ENCODE measurements at places on chromosomes 4 and X.

DNA sequence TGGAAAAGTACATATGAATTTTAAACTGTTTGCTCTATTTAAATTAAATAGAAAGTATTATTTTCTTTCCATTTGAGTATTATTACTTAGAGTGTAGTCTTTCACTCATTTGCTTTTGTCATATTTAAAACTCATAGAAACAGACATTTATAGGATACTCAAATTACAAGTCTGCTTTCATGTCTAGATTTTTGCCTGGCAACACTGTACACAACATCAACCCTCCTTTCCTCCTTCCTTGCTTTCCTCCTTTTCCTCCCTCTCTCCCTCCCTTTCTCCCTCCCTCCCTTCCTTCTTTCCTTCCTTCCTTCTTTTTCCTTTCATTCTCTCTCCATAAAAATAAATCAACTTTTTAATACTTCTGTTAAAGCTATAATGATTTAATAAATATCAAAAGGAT, 2361.2 kb downstream of the ARAP2 start:
- no peak for DNase-seq

- no peak for DNase-seq
These were observed 97.0 kb downstream of the ABLIM2 start for GRCh38 chr4:8061573-8061972.

DNA sequence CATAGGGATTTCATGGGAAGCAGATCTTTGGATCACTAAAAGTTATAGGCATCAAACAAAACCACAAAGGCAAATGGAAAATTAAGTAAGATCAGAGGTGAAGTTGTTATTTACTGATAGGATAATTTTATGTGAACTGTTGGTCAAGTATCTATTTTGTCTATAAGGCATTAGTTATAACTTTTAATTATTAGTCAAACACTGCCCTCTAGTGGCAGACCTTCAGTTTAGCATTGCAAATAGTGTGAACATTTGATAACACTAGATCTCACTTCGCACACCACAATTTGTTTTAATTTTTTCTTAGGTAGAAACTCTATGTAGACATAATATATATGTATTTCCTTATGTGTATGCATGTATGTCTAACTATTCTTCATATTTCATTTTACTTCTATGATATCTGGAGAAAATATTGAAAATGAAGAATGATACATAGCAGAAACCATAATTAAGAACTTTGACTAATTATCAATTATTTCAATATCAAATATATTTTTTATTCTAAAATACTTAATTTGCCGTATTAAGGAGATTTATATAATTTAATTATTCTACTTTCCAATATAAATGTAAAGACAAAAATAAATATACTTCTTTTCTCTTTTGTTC, 214.5 kb upstream of the TACR3 start:
- DNase-seq: peak; percentile 6

DNA sequence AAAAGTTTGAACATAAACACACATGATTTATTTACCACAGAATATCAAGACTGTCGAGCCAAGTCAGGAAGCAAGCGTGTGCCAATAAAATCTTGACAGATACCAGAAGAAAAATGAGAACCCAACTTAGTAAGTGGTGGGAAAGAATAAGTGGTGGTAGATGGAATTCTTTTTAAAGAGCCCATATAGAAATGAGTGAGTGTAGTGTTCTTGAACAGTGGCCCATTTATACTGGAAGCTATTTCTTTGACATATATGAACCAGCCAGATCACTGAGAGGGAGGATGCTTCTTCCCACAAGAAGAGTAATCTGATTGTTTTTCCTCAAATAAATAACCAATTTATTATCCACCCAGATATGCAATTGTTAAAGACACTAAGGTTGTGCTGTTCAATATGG, 98.0 kb downstream of the NHS start:
- DNase-seq: no peak

DNA sequence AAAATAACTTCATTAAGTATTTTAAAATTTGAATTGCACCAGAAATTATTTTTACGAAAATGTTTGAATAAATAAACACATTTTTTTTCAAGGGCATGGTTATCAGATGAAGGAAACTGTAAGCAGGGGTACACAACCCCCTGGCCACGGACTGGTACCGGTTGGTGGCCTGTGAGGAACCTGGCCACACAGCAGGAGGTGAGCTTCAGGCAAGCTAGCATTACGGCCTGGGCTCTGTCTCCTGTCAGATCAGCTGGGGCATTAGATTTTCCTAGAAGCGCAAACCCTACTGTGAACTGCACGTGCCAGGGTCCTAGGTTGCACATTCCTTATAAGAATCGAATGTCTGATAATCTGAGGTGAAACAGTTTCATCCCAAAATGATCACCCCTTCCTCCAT, 1499.7 kb upstream of the AGA start:
- DNase-seq: no peak

GRCh38 chr4:535181-535923, 36.3 kb downstream of the PIGG start:
- DNase-seq: no peak

DNA sequence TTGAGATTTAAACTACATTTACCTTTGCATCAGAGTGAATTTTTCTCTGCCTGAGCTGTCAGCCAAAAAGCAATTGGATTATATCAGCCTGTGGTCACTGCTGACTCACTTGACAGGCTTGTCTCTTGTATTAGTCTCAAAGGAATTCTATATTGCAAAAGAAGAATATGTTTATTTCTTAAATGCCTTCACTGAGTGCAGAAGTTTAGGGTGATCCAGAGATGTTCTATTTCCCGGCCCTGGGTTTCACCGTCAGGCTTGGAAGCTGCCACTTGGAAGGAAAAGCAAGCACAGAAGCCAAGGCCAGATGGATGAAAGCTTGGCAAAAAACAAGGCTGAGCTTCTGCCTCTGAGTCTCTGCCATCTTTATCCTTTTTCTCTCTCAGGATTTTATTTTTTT, 80.9 kb downstream of the FAM114A1 start:
- no peak for DNase-seq

GRCh38 chr4:41318839-41319530, 62.3 kb downstream of the UCHL1 start:
- DNase-seq: no peak

DNA sequence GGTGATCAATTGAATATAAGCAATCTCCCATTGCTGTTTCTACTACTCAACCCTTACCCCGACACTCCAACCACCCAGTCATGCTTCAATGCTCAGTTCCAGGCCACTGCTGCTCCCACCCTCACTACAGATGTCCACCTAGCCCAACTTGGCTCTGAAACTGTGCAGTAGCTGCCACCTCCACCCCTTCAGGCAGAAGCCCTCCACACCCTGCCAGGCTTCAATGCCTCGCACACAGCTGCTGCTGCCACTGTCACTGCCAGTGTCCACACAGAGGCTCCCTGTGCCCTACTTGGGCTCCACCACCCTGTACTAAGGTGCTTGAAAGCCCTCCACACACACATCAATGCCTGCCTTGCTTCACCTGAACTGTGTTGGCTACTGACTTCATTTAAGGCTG, 34.6 kb downstream of the LAMTOR3 start:
- DNase-seq: no peak

GRCh38 chrX:43238461-43238945, 417.6 kb upstream of the MAOA start:
- no peak for DNase-seq

DNA sequence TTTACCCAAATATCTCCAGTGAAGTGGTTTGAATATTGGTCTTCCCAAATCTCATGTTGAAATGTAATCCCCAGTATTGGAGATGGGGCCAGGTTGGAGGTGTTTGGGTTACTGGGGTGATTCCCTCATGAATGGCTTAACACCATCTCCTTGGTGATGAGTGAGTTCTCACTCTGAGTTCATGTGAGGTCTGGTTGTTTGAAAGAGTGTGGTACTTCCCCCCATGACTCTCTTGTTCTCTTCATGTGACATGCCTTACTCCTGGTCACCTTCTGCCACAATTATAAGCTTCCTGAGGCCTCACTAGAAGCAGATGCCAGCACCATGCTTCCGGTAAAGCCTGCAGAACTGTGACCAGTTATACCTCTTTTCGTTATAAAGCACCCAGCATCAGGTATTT, 32.9 kb upstream of the OTUD4 start:
- DNase-seq: no peak

DNA sequence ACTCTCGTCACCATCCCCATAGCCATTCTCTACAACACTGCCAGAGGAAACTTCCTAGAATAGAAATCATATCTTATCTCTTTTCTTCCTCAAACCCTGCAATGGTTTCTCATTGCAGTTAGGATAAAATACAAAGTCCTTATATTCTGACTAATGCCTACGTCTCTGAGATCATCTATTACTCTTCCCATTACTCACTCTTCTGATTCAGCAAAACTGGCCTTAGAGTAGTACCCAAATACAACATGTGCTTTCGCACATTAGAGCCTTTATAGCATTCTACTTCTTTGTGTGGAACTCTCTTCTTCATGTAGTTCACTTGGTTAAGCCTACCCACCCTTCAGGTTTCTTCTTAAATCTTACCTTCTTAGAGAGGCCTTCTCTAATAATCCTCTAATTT, 28.0 kb downstream of the LHFPL1 start:
- DNase-seq: no peak

DNA sequence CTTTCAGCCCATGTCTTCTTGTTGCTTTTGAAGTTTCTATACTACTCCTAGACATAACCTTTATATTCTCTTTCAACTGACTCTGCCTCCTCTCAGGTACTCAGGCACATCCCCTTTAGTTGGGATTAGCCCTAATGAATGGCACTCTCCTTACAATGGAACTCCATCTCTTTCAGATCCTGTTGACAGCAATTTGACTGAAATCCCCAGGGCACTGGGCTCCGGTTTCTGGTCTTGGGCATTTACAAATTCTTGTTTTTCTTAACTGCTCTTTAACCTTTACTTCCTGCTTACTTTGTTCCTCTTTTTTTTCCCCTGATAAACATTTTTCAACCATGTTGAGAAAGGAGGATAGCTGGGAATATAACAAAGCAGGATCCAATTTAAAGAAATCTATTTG, 68.9 kb downstream of the ENOX2 start:
- DNase-seq: no peak

GRCh38 chr4:5891563-5892322, 1.1 kb downstream of the CRMP1 start:
- no peak for DNase-seq

DNA sequence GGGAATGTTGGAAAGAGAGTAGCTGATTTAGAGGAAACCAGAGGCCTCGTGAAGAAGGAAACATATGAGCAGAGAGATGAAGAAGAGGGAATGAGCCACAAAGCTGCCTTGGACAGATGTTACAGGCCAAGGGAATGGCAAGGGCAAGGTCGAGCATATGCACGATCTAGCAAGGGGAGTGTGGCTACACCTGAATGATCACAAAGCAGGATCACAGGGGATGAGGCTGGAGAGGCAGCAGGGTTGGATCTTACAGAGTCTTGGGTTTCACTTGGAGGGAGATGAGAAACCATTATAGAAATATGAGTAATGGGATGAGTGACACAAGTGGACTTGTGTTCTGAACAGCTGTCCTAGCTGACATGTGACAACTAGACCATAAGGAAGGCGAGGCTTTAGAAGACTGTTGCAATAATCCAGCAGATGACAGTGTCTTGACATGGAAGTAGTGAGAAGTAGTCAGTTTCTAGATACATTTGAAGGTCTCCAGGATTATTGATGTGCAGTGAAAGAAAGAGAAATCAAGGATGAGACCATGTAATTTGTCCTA, 58.7 kb downstream of the RASGEF1B start:
- no peak for DNase-seq

DNA sequence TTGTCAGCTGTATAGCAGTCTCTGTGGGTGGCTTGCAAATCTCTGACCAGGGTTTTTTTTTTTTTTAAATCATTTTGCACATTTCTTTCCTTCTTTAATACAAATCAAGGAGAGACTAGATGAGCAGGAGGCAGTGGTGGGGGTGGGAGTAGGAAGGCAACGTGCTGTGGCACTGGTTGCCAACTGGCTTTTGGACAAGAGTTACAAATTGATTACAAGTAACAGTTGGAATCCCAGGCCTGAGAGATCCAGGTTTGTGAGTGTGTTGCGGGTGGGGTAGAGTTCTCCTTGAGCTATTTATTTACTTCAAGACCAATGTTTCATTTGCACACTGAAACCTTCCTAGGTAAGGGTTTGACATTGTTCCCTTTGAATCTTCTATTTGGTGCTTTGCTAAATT, 325.3 kb downstream of the AFF2 start:
- no peak for DNase-seq

DNA sequence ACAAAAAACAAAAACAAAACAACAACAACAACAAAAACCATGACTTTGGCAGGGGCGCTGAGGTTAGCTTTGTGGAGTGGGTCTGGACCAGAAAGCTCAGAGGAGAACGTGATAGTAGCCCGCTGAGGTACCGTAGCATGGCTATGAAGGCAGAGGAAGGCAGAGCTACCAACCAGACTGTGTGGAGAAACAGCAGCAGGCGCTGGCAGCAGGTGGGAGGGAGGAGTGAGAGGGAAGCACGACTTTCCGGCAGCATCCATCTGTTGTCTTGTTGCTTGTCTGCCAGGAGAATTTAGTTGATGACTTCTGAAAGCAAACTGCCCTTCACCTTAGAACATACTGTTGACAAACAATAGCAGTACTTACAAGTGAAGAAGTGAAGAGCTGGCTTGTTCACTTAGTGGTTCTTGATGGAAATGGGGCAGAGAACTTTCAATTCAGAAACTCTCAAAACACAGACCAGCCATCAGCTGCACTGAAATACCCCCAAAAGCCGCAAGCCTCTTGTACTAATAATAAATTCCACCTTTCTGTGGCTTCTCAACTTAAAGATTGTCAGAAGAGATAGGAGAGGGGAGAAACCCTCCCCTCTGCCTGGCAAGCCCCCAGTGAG, 447.2 kb downstream of the SLITRK2 start:
- DNase-seq: no peak

GRCh38 chr4:188023682-188024081, 28.1 kb downstream of the ZFP42 start:
- DNase-seq: no peak

DNA sequence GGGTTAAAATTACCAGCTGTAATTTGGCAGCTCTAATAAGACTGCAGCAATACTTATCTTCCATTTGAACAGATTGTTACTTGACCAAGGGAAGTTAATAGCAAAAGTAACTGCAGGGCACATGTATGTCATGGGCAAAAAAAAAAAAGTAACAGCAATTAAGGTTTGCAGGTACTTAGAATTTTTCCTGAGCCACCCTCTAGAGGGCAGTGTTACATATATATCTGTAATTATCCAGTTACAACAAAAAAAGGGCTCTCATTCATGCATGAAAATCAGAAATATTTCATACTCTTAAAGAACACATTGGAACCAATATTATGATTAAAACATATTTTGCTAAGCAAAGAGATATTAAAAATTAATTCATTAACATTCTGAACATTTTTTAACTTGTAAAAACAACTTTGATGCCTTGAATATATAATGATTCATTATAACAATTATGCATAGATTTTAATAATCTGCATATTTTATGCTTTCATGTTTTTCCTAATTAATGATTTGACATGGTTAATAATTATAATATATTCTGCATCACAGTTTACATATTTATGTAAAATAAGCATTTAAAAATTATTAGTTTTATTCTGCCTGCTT, 25.1 kb downstream of the XIAP start:
- DNase-seq: peak; percentile 7

DNA sequence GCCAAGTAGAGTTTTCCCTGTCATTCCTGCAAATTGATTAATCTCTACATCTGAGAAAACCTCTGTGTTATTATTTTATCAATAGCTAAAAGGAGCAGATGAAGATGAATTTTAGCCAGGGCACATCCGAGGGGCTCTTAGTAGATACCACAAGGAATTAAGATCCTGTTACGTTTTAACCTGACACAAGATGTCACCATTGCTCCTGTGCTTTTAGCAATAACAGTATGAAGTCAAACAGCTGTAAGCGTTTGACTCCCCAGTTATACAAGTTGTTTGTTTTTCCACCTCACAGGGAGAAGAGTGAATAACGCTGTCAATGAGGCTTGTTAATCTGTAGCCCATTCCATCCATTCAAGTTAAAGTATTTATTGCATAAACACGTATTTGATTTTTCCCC, 76.0 kb upstream of the AP1S2 start:
- DNase-seq: no peak

Measured in stimulated activated CD4-positive, alpha-beta T cell treated with anti-CD3 and anti-CD28 coated beads, Interleukin-2, amount 100 ng/mL, for 48 hours (primary cell).